ENCODE measurements at places on chromosomes 1 and 21. TPM values are rescaled to one million over a fixed set of nuclear protein-coding genes. Genes with fewer than 3 reads are reported as not detected.

The CFHR5 gene
- not detected for total RNA-seq

The DFFA gene
- total RNA-seq = 103 TPM

GRCh38 chr21:25381936-25382452 lies 225.3 kb downstream of the MRPL39 start:
- peaks cover 3% of the 10 kb centered on the region for H3K36me3 ChIP-seq
- H3K27me3 ChIP-seq = peaks cover 5% of the 10 kb centered on the region
- no peak for DNase-seq
- no peak overlapping the region for H3K27ac ChIP-seq

The CFHR1 gene
- total RNA-seq = not detected
